ENCODE measurements at places on chromosomes 3 and 15.

GRCh38 chr15:81302701-81303109 lies 21.2 kb downstream of the STARD5 start:
- DNase-seq, result no peak

GRCh38 chr15:22877607-22878006 lies 39.1 kb downstream of the NIPA2 start:
- DNase-seq, result no peak

- DNase-seq, result no peak
Measured at GRCh38 chr3:98968347-98968746, 66.9 kb upstream of the DCBLD2 start.

DNA sequence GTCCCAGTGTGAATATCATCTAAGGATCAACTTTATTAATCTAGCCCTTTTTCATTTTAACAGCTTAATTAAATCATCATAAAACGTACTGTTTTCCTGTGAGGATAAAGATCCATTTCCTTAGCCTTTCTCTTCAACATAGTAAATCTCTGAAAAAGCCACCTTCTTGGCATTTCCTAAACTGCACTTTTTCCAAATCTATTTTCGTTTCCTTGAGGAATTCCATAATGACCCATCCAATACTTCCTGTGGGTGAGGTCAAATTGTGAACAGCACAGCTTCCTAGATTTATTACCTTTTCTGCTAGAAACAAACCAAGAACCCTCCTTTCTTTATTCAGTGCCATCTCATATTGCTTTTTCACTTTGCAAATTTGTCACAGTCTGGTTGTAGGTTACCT lies 129.4 kb upstream of the CNTN4 start:
- DNase-seq, result no peak

DNA sequence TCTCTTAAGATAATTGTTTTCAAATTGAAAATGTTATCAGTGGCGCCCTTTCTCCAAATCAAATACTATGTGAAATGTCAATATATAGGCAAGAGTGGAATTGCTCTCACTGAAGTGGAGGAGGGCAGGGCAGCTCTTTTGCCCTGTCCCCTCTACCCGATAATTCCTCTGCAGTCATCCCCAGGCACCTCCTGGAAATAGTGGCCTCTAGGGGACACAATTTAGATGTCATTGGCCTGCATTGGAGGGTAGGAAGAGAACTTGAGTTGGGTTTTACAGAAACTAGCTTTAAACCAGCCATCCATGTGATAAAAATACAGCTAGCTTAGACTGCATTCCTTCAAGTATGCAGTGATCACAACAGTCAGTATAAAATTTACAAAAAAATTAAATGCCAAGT lies 288.9 kb downstream of the EDEM1 start:
- DNase-seq, result no peak

- no peak for DNase-seq
Measured at GRCh38 chr15:69095274-69095673, 65.2 kb upstream of the GLCE start.

DNA sequence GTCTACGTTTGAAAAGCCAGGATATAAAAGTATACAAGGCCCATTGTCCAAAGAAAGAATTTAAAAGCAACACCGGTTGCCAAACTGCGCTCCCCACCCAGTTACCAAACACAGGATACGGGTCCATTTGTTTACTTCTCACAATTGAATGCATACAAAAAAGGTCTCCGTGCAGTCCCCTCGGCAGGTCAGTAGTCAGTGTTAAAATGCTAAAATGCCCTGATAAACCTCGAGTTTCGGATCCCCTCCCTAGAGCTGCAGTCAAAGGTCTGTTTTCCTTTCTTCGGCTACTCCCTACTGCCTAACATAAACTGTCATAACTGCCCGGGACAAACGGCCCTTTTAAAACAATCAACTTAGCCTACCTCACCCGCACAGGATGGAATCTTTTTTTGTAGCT lies 534.6 kb downstream of the FOXP1 start:
- no peak for DNase-seq

DNA sequence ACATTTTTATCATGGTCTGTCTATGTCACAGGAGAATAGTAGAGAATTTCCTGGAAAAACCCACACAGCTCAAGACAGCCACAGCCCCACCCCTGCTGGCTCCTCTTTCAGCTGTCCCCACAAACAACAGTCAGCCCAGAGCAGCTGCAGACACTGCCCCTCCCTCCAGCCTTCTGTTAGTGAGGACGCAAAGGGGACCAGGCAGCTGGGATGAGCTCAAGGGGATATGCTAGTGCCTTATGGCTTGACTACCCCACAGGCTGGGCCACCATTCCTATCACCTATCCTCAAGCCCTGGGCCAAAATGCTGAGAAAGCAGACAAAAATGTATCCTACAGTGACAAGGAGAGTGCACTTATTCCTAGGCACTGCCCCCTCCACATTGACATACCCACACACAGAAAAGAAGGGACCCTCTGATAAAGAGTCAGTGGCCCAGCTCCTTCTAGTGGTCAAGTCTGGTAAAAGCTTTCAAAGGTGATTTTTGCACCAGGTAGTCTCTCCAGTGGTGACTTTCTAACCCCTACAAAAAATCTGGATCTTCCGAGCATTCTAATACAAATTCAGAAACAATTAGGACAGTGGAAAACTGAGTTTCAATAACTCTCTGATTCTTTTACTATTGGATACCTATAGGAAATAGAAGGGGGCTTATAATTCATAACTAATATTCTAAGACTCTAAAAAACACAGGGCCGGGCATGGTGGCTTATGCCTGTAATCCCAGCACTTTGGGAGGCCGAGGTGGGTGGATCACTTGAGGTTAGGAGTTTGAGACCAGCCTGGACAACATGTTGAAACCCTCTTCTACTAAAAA lies 3.0 kb upstream of the MAP1A start:
- DNase-seq, result no peak

GRCh38 chr3:175980486-175981090 lies 1121.5 kb downstream of the NAALADL2 start:
- DNase-seq, result no peak

GRCh38 chr3:25581823-25582222 lies 82.9 kb downstream of the TOP2B start:
- no peak for DNase-seq

All from NCI-H1436 (cell line).